ENCODE measurements at places on chromosomes 5 and 9.

- DNase-seq: no peak
These were observed 200.5 kb upstream of the EDIL3 start for GRCh38 chr5:84585218-84585617.

- DNase-seq: no peak
These were observed 63.2 kb downstream of the PRR16 start for GRCh38 chr5:120527251-120527650.

GRCh38 chr5:60521376-60522291, 178.3 kb downstream of the DEPDC1B start:
- no peak for DNase-seq

- no peak for DNase-seq
These were observed 503.6 kb upstream of the PAPPA start for GRCh38 chr9:115649991-115650472.

GRCh38 chr5:54229041-54229780, 81.2 kb downstream of the ARL15 start:
- DNase-seq: peak; percentile 81

Data from activated CD4-positive, alpha-beta T cell treated with anti-CD3 and anti-CD28 coated beads, Interleukin-2, amount 50 U/mL, for 48 hours (primary cell).